Dermis blood vessel endothelial cell (primary cell): ENCODE measurements at places on chromosomes 12 and 14. TPM values are rescaled to one million over a fixed set of nuclear protein-coding genes. Genes with fewer than 3 reads are reported as not detected.

GRCh38 chr14:91177073-91178034 lies 63.5 kb downstream of the DGLUCY start:
- peak; percentile 90 for DNase-seq

DNA sequence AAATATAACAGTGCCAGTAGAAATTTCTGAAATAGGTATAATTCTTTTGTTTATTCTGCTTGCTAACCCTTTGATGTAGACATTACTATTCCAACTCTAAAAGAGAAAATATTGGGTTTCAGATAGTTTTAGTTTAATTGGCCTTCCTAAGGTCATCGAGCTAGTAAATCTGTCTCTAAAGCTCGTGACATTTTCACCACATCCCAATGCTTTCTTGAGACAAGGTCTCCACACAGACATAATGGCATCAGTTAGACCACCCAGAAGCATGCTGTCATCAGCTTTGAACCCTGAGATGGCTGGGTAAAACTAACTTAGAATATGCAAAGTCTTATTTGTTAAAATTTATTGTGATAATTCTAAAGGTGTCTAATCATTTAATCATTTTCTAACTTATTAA lies 52.0 kb downstream of the PIK3C2G start:
- no peak for DNase-seq

DNA sequence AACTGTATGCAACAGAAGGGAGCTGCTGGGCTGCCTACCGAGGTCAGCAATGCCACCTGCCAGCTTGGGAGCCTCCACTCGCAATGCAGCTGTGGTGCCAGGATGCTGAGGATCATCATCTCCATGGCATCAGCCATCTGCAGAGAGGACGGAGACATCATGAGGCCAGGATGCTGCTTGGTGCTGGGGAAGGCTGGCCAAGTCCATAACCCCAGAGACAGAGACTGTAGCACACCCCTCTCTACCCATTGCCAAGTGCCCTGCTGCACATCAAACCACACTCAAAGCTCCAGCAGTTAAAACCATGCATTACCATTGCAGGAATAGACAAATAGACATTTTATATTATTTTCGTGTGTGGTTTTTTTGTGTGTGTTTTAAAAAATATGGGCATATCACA lies 43.5 kb downstream of the SVOP start:
- DNase-seq = no peak

DNA sequence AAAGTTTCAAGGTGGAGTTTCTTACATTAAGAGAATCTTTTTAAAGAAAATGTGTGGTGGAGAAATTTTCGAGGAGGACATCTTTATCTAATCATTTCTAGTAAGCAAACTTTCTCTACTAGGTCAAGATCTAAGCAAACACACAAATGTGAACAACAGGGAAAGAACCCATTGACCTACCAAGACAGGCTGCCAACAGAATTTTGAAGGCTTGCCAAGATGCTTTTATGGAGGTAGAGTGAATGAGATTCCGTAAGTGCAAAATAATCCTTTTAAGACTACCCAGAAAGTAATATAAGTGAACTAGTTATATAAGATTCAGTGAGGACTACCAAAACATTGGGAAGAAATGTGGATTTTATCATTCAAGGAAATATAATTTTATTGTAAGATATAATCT lies 357.1 kb upstream of the PDE3A start:
- DNase-seq = peak; percentile 61

DNA sequence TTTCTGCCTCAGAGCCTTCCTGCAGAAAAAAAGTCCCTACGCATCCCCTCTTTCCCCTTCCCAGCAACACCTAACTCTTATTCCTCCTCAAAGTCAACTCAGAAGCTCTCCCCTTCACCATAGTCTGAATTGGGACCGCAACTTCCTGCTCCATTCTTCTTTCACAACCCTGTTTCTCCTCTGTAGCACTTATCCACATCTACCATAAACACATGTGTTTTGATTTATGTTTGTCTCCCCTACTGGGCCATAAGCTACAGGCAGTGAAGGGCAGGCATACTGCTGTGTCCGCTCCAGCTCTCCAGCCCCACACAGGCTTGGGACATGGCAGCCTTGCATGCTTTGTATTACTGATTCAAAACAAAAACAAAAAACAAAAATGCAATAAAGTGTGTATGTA lies 5.9 kb downstream of the SDR9C7 start:
- no peak for DNase-seq

- DNase-seq = no peak
Observed at GRCh38 chr14:59037086-59037485, 151.4 kb upstream of the DAAM1 start.

GRCh38 chr14:52898496-52898895 lies 52.4 kb downstream of the FERMT2 start:
- no peak for DNase-seq

- DNase-seq = no peak
Observed at GRCh38 chr12:54472494-54473262, 724 bp downstream of the GTSF1 start.

DNA sequence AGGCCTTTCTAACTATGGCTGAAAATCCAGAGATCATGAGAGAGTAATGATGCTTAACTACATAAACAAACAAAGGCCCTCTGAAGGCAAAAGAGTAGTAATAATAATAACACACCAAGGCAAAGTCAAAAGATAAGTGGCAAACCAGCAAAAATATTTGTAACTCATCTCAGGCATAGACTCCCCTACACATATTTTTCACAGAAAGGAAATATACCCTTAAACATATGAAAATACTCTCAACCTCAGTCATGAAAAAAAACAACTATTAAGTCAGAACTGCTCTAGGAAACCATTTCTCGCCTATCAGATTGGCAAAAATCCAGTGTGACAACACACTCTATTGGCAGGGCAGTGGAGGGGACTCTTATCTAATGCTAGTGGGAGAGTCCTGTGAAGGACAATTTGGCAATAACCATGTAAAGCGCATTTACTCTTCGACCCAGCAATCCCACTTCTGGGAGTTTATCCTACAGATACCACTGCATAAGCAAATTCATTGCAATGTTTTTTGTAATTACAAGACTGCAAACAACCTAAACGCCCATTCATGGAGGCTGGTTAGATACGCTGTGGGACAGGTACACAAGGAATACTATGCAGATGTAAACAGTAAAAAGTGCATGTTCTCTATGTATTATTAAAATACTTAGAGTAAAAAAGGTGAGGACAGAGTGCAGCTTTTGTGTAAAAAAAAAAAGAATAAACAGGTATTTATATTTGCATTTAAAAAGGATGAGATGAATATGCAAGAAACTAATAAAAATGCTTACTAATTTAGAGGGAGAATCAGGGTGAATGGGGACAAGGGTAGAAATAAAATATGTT lies 26.0 kb upstream of the IL22 start:
- peak; percentile 33 for DNase-seq

- DNase-seq = peak; percentile 86
Observed at GRCh38 chr14:51653079-51653774, 1.5 kb downstream of the FRMD6 start.

DNA sequence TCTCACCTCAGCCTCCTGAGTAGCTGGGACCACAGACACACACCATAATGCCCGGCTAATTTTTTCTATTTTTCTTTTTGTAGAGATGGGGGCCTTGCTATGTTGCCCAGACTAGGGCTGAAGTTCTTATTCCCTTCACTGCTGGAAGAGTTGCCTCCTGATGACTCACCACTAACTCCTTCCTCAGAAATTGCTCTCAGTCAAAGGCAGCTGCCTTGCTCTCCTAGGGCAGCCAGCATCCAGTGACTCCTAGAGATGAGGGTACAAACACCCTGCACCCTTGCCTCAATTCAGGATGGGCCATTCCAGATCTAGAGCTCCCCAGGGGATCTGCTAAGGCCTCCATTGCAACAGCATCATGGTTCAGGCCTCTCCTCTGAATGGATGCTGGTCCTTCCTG lies 54.0 kb upstream of the RASSF8 start:
- peak; percentile 13 for DNase-seq

Gene COA8
- 24.7 and 26.5 TPM in 2 replicates for total RNA-seq

Gene ZC2HC1C
- 0.34 and 0.84 TPM in 2 replicates for total RNA-seq

Gene SLC17A8
- total RNA-seq = not detected in 2 replicates

Gene KANSL2
- 55.8 and 63.0 TPM in 2 replicates for total RNA-seq

Gene CCDC88C
- total RNA-seq = 31.1 and 50.0 TPM in 2 replicates

Gene EML1
- 45.8 and 47.1 TPM in 2 replicates for total RNA-seq
